GM10248 (cell line): ENCODE measurements at places on chromosomes 6 and 20.

DNA sequence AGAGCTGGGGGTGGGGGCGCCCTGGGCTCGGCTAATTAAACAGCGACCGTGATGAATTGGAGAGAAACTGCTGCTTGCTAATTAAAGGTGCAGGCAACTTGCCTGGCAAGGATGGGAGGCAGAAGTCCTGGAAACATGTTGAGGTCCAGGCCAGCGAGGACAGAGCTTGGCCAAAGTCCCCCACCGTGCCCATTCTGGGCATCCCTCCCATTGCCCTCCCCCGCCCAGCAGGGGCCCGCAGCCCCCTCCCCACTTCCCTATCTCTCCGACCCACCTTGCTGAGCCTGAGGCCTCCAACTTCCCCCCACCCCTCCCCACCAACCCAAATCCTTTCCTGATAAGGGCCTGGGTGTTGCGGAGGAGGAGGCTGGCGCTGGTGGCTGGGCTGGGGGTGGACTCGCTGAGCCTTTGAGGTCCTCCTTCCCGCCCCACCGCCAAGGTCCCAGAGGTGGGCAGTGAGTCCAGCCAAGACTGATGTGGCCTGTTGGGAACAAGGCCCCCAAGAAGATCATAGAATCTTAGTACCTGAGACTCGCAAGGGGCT lies 23.3 kb downstream of the C20orf203 start:
- DNase-seq = no peak

GRCh38 chr20:47710665-47711045 lies 74.6 kb downstream of the SULF2 start:
- DNase-seq = no peak

DNA sequence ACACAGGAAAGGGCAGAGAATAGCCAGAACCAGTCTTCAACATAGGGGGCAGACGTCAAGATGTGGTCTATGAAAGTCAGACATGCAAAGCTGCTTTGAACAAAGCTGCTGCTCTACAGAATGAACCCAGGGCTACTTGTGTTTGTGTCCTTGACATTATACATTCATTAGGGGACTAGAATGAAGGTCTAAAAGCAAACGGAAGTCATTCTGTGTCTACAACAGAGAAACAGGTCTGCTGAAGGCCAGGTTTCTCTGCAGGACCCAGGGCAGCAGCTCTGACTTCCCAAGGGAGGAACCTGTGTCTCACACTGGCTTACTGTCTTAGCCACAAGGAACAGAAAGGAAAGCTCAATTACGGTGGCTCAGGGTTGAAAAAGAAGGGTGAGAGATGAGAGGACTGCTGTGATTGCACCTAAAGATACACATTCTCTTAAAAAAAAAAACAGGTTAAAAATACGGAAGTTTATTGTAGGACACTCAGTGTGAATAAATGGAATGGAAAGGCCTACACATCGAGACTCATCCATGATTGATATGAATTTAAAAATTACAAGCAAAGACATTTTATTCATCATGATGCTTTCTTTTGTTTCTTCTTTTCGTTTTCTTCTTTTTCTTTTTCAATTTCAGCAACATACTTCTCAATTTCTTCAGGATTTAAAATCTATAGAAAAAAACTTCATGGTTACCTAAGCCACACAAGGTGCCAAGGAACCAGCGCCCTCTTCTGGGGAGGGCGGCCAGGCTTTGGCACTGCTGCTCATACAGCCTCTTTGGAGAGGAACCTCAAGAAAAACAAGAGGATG lies 6.7 kb downstream of the PSMA7 start:
- peak; percentile 64 for DNase-seq

DNA sequence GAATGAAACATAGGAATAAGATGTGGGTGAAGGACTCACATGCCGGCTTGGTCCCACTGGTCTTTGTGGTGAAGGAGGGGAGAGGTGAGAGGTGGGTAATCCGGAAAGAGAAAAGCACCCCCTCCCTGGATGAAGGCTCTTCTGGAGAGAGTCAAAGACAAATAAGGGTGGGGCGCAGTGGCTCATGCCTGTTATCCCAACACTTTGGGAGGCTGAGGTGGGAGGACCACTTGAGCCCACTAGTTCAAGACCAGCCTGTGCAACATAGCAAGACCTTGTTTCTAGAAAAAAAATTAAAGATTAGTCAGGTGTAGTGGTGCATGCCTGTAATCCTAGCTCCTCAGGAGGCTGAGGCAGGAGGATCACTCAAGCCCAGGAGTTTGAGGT lies 3.1 kb downstream of the LTB start:
- DNase-seq = no peak

DNA sequence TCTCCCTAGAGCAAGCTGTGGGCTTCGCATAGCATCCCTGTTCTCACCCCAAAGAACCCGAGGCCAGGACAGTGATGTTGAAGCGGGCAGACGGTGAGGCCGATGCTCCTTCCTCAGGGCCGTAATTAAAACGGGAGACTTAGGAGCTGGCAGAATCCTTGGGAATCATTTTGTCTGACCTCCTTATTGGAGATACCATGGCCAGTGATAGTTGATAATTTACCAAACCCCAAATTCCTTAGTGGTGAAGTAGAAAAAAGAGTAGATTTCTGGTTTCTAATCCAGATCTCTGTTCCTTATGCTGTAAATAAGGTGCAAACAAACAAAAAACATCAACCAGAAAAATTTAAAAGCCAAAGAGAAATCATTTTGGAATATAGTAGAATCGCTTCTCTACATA lies 361.1 kb upstream of the AGPAT4 start:
- no peak for DNase-seq

GRCh38 chr20:36308986-36309385 lies 2.8 kb downstream of the DLGAP4 start:
- no peak for DNase-seq

GRCh38 chr6:77026341-77026740 lies 436.9 kb downstream of the HTR1B start:
- no peak for DNase-seq

DNA sequence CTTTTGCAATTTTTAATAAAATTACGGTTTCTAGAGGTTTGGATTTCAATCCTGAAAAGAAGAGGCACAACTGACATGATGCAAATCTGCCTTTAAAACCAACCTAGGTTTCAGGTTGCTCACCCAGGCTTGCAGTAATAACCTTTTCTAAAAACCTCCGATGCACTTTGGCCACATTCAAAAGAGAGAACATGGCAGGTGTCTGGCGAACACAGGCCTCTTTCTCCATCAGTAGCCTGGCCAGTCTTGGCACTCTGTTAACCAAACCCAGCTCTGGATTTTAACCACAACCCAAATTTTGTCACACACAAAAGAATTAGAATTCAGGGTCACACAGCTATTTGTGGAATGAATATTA lies 55.8 kb upstream of the MAFB start:
- DNase-seq = no peak

DNA sequence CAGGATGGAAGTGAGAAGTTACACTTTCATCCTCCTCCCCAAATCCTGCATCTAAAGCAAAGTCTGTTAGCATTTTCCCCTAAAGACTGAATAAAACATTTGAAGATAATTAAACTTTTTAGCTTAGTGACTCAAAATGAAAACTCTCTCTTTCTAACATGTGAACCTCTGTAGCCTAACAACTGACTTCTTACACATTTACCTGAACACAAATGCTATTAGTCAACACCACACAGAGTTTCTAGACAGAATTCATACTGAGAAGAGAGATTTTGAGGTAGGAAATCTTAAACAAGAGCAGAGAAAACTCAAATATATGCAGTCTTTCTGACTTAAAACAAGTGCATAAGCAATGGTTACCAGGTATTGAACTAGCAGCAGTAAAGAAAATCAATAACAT lies 149.9 kb upstream of the SMLR1 start:
- DNase-seq = no peak

- no peak for DNase-seq
Observed at GRCh38 chr6:22899426-22899825, 330.1 kb downstream of the HDGFL1 start.

- DNase-seq = no peak
Observed at GRCh38 chr20:45452238-45452637, 17.3 kb upstream of the WFDC2 start.

DNA sequence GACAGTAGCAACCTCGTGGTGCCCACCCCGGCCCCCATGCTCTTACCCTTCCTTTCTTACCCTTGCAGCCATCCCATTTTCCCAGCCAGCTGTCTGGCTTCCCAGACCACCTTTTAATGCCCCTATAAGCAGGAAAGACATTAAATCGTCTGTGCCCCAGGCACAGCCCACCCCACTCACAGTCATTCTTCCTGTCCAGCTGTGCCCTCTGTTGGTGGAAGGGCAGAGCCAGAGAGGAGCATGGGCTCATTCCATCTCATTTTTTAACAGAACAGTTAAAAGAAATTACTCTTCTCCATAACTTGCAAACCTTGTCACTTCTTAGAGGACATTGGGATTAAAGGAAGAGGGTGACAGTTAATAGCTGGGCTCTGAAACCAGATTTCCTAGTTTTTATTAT lies 240.5 kb downstream of the NRN1 start:
- DNase-seq = no peak

DNA sequence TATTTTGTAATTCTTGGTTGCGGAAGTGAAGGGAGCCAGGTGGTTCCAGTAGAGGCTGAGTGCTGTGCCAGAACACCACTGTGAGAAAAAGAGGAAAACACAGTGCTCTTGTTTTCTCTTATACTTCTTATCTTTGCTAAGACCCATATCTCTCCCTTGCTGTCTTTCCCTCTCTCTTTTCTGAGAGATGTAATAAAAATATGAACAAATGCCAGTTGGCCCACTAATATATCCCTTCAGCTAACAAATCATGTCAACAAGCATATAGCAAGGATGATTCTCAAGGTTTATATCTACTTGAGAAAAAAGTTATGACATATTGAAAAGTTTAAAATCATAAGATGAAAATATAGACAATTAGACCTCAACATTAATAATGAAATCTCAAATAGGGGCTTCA lies 758.3 kb downstream of the HDGFL1 start:
- no peak for DNase-seq

DNA sequence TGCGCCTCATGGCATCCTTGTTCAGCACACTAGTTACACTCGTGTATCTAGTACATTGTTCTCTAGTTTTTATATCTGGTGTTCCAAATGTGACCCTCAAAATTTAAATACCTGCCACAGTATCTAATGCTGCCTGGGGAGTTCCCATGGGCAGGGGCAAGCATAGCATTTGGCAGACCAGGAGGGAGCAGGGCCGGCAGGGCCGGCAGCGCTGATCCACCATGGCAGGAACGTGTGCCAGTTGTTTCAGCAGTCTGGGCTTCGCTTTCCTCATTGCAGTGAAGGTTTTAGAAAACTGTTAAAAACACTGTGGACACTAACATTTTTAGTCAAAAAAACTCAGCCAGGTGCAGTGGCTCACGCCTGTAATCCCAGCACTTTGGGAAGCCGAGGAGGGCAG lies 19.2 kb downstream of the NANP start:
- DNase-seq = no peak

DNA sequence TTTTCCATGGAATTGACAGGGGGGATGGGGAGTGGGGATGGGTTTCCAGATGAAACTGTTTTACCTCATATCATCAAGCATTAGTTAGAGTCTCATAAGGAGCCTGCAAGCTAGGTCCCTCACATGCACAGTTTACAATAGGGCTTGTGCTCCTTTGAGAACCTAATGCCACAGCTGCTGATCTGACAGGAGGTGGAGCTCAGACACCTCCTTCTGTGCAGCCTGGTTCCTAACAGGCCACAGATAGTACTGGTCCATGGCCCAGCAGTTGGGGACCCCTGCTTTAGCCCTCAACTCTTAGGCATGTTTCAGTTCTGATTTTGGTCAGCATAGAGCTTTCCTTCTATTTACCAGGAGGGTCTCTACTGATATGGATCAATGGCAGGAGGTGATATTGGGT lies 251.6 kb downstream of the LAMA2 start:
- no peak for DNase-seq

GRCh38 chr6:35328108-35328723 lies 14.1 kb upstream of the PPARD start:
- DNase-seq = no peak

GRCh38 chr6:56766806-56767178 lies 124.1 kb upstream of the DST start:
- DNase-seq = peak; percentile 61

DNA sequence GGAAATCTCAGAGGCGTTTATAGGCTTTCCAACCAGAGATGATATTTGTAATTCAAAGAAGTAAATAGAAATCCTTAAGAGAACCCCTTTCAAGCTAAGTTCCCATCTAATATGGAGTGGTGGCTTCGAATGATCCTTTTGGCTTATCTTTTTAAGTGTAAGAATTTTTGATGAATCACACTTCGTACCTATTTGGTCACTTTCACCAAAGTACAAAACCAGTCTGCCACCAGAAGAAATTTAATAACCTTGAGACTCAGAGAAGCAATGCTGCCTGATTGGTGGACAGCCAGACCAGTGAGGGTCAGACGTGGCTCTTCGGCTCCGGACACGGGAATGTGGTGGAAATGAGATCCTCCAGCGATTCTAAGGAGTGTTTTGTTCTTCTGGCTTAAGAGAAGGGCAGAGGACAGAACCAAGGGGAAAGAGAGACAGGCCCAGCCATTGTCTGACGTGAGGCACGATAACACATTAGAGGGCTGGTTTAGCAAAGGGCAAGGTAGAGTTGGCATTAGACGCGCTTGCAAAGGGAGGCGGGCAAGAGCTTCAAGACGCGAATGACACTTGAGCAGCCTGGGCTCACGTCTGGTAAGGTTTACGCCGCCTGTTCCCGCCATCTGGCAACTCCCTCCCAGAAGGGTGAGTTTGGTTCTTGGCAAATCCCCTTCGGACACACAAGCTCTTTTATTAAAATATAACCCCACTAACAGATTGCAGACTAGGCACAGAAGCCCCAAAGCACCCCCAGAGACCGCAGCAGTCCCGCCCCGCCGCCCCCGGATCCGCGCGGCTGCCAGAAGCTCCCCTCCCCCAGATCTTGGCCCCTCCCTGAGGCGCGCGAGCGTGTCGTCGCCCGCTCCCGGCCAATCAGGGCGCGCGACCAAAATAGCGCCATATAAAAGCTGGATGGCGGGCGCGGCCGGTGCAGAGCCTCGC lies 50.0 kb upstream of the EZR start:
- no peak for DNase-seq

- DNase-seq = no peak
Observed at GRCh38 chr6:74785236-74785635, 420.6 kb downstream of the COL12A1 start.

DNA sequence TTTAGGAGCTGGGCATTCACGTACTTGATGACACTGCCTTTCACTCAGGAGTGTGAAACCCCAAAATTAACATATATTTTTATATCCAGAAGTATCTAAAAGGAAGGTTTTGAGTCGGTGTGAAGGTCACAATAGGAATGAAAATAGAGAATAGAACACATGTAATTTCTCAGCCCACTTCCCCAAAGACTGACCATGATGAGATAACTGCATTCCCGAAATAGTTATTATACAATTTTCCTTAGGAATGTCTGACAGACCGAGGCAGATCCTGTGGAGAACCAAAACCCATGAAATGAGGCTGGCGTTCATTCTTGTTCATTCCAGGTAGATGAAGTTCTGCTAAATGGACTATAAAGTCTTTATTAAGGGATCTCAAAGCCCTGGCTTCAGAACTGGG lies 10.3 kb downstream of the NSFL1C start:
- no peak for DNase-seq

GRCh38 chr20:17504066-17504897 lies 26.9 kb downstream of the BFSP1 start:
- no peak for DNase-seq
